ENCODE measurements at places on chromosomes 6 and 20. TPM values are rescaled to one million over a fixed set of nuclear protein-coding genes. Genes with fewer than 3 reads are reported as not detected.

Gene KIAA0408
- total RNA-seq = 6.6 TPM

Gene SMOC2
- total RNA-seq = not detected

Gene MUC21
- total RNA-seq = not detected

Gene DNMT3B
- total RNA-seq = 4.6 TPM

Gene ECT2L
- not detected for total RNA-seq

Gene MAP7
- total RNA-seq = 33.6 TPM

Gene JPH2
- total RNA-seq = 0.83 TPM

Gene FOXF2
- total RNA-seq = 17.7 TPM

Gene SOX18
- total RNA-seq = 2.3 TPM

Gene CARMIL1
- total RNA-seq = 7.5 TPM

Gene DTNBP1
- total RNA-seq = 13.3 TPM

Gene ARMC2
- 1.9 TPM for total RNA-seq

Gene MRPS18B
- 72.7 TPM for total RNA-seq

Gene CNR1
- total RNA-seq = 0.33 TPM

Gene BMP2
- 0.57 TPM for total RNA-seq

Gene IRF4
- 0.14 TPM for total RNA-seq

All from A549 treated with CpdA at 1 μM for 4 hours (cell line).